ENCODE measurements at places on chromosomes 12 and 14. TPM values are rescaled to one million over a fixed set of nuclear protein-coding genes. Genes with fewer than 3 reads are reported as not detected.

OR6C2 gene
- not detected for total RNA-seq

WNT1 gene
- not detected for total RNA-seq

ALDH1L2 gene
- 50.9 TPM for total RNA-seq

OR4K15 gene
- not detected for total RNA-seq

OTUB2 gene
- 1.9 TPM for total RNA-seq

DNAH10 gene
- total RNA-seq, result 0.11 TPM

MGAT4C gene
- not detected for total RNA-seq

GPRC5D gene
- total RNA-seq, result not detected

GRCh38 chr14:37579274-37579673, 15.8 kb downstream of the FOXA1 start:
- peaks cover 31% of the 10 kb centered on the region for H3K27me3 ChIP-seq
- no peak overlapping the region for H3K4me3 ChIP-seq
- H3K36me3 ChIP-seq, result no peaks in the 10 kb centered on the region
- H3K4me1 ChIP-seq, result no peaks in the 10 kb centered on the region
- DNase-seq, result no peak

DNA sequence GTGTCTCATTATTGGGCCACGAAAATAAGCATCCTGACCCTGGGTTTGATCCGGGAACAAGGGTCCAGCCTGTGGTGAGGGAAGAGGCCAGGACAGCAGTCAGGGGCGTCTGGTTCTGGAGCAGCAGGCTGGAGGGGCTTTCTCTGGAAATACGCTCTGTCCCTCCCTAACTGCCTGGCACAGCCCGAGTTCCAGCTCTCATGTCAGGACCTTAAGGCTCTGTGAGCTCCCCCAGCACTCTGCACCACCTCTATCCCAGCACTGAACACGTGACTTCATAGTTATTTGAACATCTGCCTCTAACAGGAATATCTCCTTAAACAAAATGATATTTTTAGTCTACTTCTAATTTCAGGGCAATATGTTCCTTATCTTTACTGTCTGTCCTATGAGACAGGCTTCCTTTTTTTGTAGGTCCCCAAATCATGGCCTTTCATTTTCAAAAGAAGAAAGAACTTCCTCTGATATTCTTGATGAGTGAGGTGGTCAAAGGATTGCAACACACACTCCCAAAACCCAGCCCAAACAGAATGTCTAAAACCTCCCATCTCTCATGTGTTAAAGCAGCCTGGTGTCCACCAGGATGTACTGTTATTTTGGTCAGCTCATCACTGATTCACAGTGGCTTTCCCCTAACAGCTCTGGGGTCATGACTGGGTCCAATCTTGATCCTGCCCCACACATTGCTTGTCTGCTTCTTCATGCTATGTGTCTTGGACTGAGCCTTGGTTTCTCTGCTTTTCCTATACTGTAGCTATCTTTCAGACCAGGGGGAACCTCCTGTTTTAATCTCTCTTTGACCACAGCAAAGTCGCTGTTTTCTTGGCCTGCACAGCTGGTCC, 9.7 kb downstream of the AQP6 start:
- H3K27me3 ChIP-seq, result no peaks in the 10 kb centered on the region
- peaks cover 25% of the 10 kb centered on the region for H3K4me1 ChIP-seq
- 0 out of 2 replicates have a peak, but pooled peaks cover under 1% of the 10 kb centered on the region for H3K36me3 ChIP-seq
- H3K27ac ChIP-seq, result no peak overlapping the region
- no peak overlapping the region for H3K4me3 ChIP-seq

GRCh38 chr14:22671622-22672021, 27.5 kb upstream of the OR6J1 start:
- no peaks in the 10 kb centered on the region for H3K36me3 ChIP-seq
- 0 out of 2 replicates have a peak overlapping the region, but pooled peaks have one; percentile 19 for H3K27ac ChIP-seq
- H3K27me3 ChIP-seq, result peaks cover 5% of the 10 kb centered on the region
- no peak overlapping the region for H3K4me3 ChIP-seq
- peaks cover 22% of the 10 kb centered on the region for H3K4me1 ChIP-seq

- no peak overlapping the region for H3K27ac ChIP-seq
- peaks cover 10% of the 10 kb centered on the region for H3K4me1 ChIP-seq
- DNase-seq, result peak; percentile 51
- no peak overlapping the region for H3K4me3 ChIP-seq
- H3K27me3 ChIP-seq, result no peaks in the 10 kb centered on the region
- H3K36me3 ChIP-seq, result no peaks in the 10 kb centered on the region
These were observed 114.2 kb downstream of the TTC6 start for GRCh38 chr14:37709419-37710195.

DNA sequence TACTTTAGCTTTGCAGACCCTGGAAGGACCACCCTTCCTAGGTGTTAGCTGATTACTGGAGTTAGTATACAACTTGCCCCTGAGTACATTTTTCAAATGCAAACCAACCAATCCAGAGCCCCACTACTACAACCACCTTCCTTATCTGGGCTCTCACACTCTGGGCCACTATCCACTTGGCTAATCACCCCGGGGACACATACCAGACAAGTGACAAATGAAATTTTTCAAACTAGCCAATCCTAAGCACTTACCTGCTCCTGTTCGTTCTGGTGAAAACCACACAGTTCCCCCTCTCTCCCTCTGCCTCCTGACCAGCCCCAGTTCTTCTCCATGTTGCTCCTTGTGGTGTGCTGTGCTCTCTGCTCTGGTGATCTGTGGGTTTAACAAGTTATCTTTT, 140.4 kb downstream of the CNTN1 start:
- H3K4me1 ChIP-seq, result no peaks in the 10 kb centered on the region
- no peak overlapping the region for H3K27ac ChIP-seq

DNA sequence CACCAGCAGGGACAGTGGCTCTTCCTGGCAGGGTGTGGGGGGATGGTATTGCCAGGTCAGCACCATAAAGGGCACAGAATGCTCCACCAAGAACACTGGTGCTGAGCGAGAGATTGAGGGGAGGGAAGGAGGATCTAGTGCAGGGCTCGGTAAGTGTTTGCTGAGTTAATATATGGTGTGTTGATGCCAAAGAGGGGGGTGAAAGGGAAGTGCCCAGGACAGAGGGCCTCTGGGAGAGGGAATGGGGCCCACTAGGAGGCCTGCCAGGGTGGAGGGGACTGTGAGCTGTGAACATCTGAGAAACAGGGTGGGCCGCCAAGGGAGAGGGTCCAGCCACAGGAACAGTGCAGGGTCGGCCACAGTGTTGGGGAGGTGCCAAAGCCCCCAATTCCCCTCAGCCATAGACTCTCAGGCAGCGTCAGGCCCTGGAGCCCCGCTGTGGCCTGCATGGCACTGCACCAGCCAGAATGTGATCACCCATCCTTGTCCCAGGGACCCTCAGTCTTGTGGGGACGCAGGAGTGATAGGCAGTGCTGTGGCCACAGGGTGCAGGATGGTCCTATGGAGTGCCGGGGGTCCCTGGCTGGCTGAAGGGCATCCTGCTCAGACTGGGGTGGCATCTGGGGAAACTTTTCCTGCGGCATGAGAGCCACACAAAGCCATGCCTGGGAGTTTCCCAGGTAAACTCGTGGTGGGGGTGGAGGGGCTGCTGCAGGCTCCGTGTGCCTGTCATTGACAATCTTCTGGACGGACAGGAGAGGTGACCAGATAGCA, 11.9 kb downstream of the RIN3 start:
- no peaks in the 10 kb centered on the region for H3K27me3 ChIP-seq
- H3K36me3 ChIP-seq, result no peaks in the 10 kb centered on the region
- no peak overlapping the region for H3K27ac ChIP-seq
- no peaks in the 10 kb centered on the region for H3K4me1 ChIP-seq
- H3K4me3 ChIP-seq, result no peak overlapping the region
- no peak for DNase-seq

GRCh38 chr12:76246611-76247010, 101.6 kb downstream of the BBS10 start:
- no peaks in the 10 kb centered on the region for H3K27me3 ChIP-seq
- peaks cover 25% of the 10 kb centered on the region for H3K4me1 ChIP-seq
- no peak overlapping the region for H3K4me3 ChIP-seq

- no peaks in the 10 kb centered on the region for H3K36me3 ChIP-seq
- peak overlapping the region; percentile 99 for H3K27ac ChIP-seq
- DNase-seq, result peak; percentile 75
- peaks cover 34% of the 10 kb centered on the region for H3K4me1 ChIP-seq
- H3K27me3 ChIP-seq, result no peaks in the 10 kb centered on the region
These were observed 2.2 kb downstream of the IRF2BPL start for GRCh38 chr14:77026166-77026929.

GRCh38 chr12:83461336-83461935, 774.7 kb downstream of the TMTC2 start:
- H3K4me1 ChIP-seq, result no peaks in the 10 kb centered on the region
- H3K27me3 ChIP-seq, result no peaks in the 10 kb centered on the region
- H3K36me3 ChIP-seq, result no peaks in the 10 kb centered on the region
- peak; percentile 40 for DNase-seq

- H3K27ac ChIP-seq, result no peak overlapping the region
- no peaks in the 10 kb centered on the region for H3K27me3 ChIP-seq
- no peak overlapping the region for H3K4me3 ChIP-seq
- no peaks in the 10 kb centered on the region for H3K36me3 ChIP-seq
- no peaks in the 10 kb centered on the region for H3K4me1 ChIP-seq
These were observed 89.1 kb upstream of the CNOT2 start for GRCh38 chr12:70154087-70154638.

GRCh38 chr12:52055731-52056711, 4.8 kb downstream of the NR4A1 start:
- H3K27me3 ChIP-seq, result no peaks in the 10 kb centered on the region
- DNase-seq, result no peak
- H3K4me1 ChIP-seq, result peaks cover 16% of the 10 kb centered on the region
- peak overlapping the region; percentile 9 for H3K27ac ChIP-seq
- no peaks in the 10 kb centered on the region for H3K36me3 ChIP-seq
- H3K4me3 ChIP-seq, result no peak overlapping the region

- no peaks in the 10 kb centered on the region for H3K4me1 ChIP-seq
- no peak overlapping the region for H3K4me3 ChIP-seq
- peak; percentile 34 for DNase-seq
- H3K27me3 ChIP-seq, result no peaks in the 10 kb centered on the region
- H3K36me3 ChIP-seq, result no peaks in the 10 kb centered on the region
These were observed 86.0 kb downstream of the FAR2 start for GRCh38 chr12:29234965-29235626.

- H3K27ac ChIP-seq, result no peak overlapping the region
- H3K36me3 ChIP-seq, result peaks cover 14% of the 10 kb centered on the region
- no peak overlapping the region for H3K4me3 ChIP-seq
These were observed 124.1 kb downstream of the SCAF11 start for GRCh38 chr12:45866299-45866698.

GRCh38 chr12:16568873-16569272, 37.1 kb downstream of the LMO3 start:
- DNase-seq, result peak; percentile 13
- no peak overlapping the region for H3K4me3 ChIP-seq
- H3K36me3 ChIP-seq, result no peaks in the 10 kb centered on the region
- no peak overlapping the region for H3K27ac ChIP-seq
- H3K4me1 ChIP-seq, result peaks cover 6% of the 10 kb centered on the region

DNA sequence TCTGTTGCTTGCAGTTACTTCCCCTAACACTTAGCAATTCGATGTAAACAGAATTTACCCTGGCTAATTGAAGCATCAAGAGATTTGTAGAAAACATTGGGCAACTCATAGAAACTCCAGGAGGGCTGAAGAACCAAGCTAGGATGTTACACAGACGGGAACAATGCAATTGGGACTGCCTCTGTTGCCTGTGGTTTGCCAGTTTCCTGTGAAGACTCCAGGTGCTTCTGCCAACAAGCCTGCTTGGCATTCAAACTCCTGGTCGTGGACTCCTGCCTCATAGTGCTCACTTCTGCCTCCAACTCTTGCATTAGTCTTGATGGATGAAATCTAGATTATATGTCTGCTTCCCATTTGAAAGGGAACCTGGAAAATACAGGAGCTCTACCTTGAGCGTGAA, 246.0 kb downstream of the BMP4 start:
- DNase-seq, result no peak
- no peaks in the 10 kb centered on the region for H3K36me3 ChIP-seq
- H3K4me1 ChIP-seq, result no peaks in the 10 kb centered on the region
- H3K27ac ChIP-seq, result no peak overlapping the region

- no peaks in the 10 kb centered on the region for H3K27me3 ChIP-seq
- H3K36me3 ChIP-seq, result no peaks in the 10 kb centered on the region
- H3K4me1 ChIP-seq, result no peaks in the 10 kb centered on the region
- DNase-seq, result peak; percentile 76
- no peak within 1 kb of the TSS for H3K27ac ChIP-seq
These were observed at the start of gene RAB15 for GRCh38 chr14:64971943-64972791. TSS of gene RAB15 (minus strand) at chr14:64972336. CDS start at chr14:64972076, 260 bp downstream.

GRCh38 chr14:69882116-69882864, 3.1 kb downstream of the SMOC1 start:
- no peaks in the 10 kb centered on the region for H3K36me3 ChIP-seq
- H3K27me3 ChIP-seq, result peaks cover 29% of the 10 kb centered on the region
- H3K27ac ChIP-seq, result no peak overlapping the region
- peaks cover 4% of the 10 kb centered on the region for H3K4me1 ChIP-seq
- H3K4me3 ChIP-seq, result no peak overlapping the region

GRCh38 chr12:132908145-132909029, 21.0 kb upstream of the CHFR start:
- H3K27ac ChIP-seq, result peak overlapping the region; percentile 88
- no peaks in the 10 kb centered on the region for H3K4me1 ChIP-seq
- peak; percentile 99 for DNase-seq
- no peaks in the 10 kb centered on the region for H3K36me3 ChIP-seq
- H3K27me3 ChIP-seq, result no peaks in the 10 kb centered on the region

DNA sequence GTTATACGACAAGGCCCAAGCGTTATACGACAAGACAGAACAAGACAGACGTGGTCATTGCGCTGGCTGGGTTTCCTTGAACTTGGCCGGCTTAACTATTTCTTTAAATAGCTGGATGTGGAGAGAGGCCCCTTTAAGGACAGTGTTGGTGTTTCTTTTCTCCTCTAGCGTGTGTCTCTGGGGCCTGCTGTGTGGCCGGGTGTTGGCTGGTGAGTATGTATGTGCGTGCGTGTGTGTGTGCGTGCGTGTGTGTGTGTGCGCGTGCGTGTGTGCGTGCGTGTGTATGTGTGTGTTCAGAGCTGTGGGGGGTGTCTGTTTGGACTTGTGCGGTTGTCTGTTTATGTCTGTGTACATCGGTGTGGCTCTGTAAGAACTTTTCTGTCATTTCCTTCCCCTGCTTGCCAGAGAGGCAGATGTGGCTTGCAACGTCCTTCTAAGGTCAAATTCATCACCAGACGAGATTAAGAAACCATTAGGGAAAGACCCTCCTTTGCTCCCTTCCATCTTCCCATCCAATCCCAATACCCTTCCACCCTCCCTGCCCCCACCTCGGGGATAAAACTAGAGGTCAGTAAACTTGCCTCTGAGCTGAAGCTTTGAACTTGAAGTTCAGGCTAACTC, 78.6 kb upstream of the TBX3 start:
- no peak overlapping the region for H3K4me3 ChIP-seq
- DNase-seq, result no peak
- no peaks in the 10 kb centered on the region for H3K27me3 ChIP-seq
- H3K27ac ChIP-seq, result no peak overlapping the region

GRCh38 chr12:623865-624372, 39.3 kb downstream of the NINJ2 start:
- DNase-seq, result no peak
- no peak overlapping the region for H3K4me3 ChIP-seq
- H3K4me1 ChIP-seq, result no peaks in the 10 kb centered on the region
- no peaks in the 10 kb centered on the region for H3K27me3 ChIP-seq

GRCh38 chr12:24510581-24511125, 438.2 kb downstream of the BCAT1 start:
- no peaks in the 10 kb centered on the region for H3K4me1 ChIP-seq
- no peak overlapping the region for H3K27ac ChIP-seq
- DNase-seq, result no peak
- no peak overlapping the region for H3K4me3 ChIP-seq
- H3K27me3 ChIP-seq, result no peaks in the 10 kb centered on the region

Data from GM23248 (cell line).